ENCODE measurements at places on chromosomes 3 and 15. TPM values are rescaled to one million over a fixed set of nuclear protein-coding genes. Genes with fewer than 3 reads are reported as not detected.

Gene FOXB1
- polyA plus RNA-seq: not detected

Gene RAD51
- polyA plus RNA-seq: 6.1 TPM

Gene TRAT1
- polyA plus RNA-seq: not detected

Gene TRMT10C
- polyA plus RNA-seq: 18.0 TPM

Gene RASGRP1
- polyA plus RNA-seq: 0.54 TPM

Gene CSPG4
- polyA plus RNA-seq: 125 TPM

Gene CILP
- 20.6 TPM for polyA plus RNA-seq

Gene KBTBD12
- polyA plus RNA-seq: 19.4 TPM

Gene CPNE9
- polyA plus RNA-seq: not detected

Gene SLC2A2
- not detected for polyA plus RNA-seq

Gene FHIT
- polyA plus RNA-seq: 5.5 TPM

Gene VILL
- polyA plus RNA-seq: 7.5 TPM

Gene ADGRG7
- polyA plus RNA-seq: not detected

Gene CKMT1B
- not detected for polyA plus RNA-seq

Gene ECT2
- 12.1 TPM for polyA plus RNA-seq

Gene GP9
- polyA plus RNA-seq: 0.30 TPM

Gene TM6SF1
- 57.6 TPM for polyA plus RNA-seq

Gene CHRNA5
- polyA plus RNA-seq: 1.3 TPM

Gene CPLX3
- not detected for polyA plus RNA-seq

Gene GABRR3
- not detected for polyA plus RNA-seq

Gene ACOX2
- 23.0 TPM for polyA plus RNA-seq

Gene SLC28A1
- polyA plus RNA-seq: 0.32 TPM

Gene C2CD4A
- not detected for polyA plus RNA-seq

Gene CYP8B1
- 0.05 TPM for polyA plus RNA-seq

Gene ZDHHC23
- polyA plus RNA-seq: 0.94 TPM

Gene TMEM207
- not detected for polyA plus RNA-seq

Gene MKRN3
- polyA plus RNA-seq: 2.4 TPM

Gene GOLGA6L7
- polyA plus RNA-seq: not detected

Gene KLHL6
- 1.6 TPM for polyA plus RNA-seq

Gene MAGEL2
- 21.3 TPM for polyA plus RNA-seq

Gene UBE2E2
- 32.0 TPM for polyA plus RNA-seq

Gene CHRFAM7A
- polyA plus RNA-seq: 2.1 TPM

Gene NOX5
- polyA plus RNA-seq: 0.30 TPM

Gene MEF2A
- polyA plus RNA-seq: 54.5 TPM

Gene MASP1
- polyA plus RNA-seq: 5.4 TPM

Gene LDHAL6B
- polyA plus RNA-seq: 0.12 TPM

Gene DCLK3
- 4.5 TPM for polyA plus RNA-seq

Gene LARP6
- polyA plus RNA-seq: 10.9 TPM

Gene STRA6
- 0.68 TPM for polyA plus RNA-seq

Gene TMEM212
- 0.15 TPM for polyA plus RNA-seq

Gene SPINK8
- polyA plus RNA-seq: not detected

Gene RTP1
- polyA plus RNA-seq: not detected

Measured in hindlimb muscle (tissue), 1 donor.